ENCODE measurements at places on chromosomes 12 and 14.

DNA sequence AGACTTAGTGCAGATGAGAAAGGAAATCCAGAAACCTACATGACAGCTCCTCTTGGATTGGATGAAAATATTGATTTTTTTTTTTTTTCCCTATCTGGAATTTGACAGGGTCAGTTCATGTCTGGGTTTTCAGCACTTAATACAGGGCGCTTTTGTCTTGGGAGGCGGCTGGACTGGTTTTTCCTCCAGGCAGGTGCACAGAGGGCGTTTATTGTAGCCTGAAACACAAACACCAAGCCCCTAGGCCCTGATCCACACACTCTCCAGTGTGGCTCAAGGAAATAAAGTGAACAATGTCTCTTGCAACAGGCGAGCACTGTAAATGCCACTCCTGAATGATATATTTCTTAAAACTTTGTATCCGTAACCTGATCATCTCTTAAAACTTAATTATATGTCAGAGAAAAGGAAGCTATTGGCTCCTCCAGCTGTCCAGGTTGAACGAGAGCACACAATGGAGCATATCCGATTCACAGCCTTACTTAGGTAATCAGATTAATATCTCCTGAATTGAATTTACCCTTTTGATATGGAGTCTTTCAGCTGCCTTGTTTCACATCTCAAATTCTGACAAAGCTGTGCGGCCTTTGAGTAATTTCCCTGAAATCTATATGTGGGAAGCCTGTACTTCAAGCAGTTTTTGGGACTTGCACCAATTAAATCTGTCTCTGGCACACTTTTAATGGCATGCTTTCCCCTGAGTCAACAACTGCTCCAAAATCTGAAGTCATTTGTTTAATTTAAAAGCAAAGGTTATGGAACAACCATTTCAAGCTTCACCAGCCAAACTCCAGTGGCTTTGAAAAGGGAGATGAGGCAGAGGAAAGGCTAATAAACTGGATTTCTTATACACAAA is 485.7 kb downstream of the ZFP36L1 start:
- DNase-seq: no peak

GRCh38 chr12:52390739-52391617 is 5.5 kb upstream of the KRT84 start:
- no peak for DNase-seq

- no peak for DNase-seq
Measured at GRCh38 chr12:59087691-59088090, 167.4 kb upstream of the LRIG3 start.

DNA sequence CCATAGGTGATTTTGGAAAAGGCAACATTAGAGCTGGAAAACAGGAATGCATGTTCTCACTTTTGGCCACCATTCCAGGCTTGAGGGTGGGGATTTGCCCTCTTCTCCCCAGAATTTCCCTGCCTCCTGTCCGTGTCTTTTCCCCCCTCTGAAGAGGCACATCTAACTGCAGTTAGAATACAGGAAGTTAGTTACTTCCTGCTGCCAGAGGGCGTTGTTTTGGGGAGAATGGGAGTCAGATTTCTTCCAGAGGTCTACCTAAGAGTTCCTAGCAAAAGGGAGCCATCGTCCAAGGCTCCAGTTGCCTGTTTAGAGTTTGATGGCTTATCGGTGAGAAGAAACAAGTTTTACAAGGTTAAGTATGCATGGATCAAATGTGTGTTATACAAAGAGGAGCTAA is 112.8 kb upstream of the IGF1 start:
- no peak for DNase-seq

DNA sequence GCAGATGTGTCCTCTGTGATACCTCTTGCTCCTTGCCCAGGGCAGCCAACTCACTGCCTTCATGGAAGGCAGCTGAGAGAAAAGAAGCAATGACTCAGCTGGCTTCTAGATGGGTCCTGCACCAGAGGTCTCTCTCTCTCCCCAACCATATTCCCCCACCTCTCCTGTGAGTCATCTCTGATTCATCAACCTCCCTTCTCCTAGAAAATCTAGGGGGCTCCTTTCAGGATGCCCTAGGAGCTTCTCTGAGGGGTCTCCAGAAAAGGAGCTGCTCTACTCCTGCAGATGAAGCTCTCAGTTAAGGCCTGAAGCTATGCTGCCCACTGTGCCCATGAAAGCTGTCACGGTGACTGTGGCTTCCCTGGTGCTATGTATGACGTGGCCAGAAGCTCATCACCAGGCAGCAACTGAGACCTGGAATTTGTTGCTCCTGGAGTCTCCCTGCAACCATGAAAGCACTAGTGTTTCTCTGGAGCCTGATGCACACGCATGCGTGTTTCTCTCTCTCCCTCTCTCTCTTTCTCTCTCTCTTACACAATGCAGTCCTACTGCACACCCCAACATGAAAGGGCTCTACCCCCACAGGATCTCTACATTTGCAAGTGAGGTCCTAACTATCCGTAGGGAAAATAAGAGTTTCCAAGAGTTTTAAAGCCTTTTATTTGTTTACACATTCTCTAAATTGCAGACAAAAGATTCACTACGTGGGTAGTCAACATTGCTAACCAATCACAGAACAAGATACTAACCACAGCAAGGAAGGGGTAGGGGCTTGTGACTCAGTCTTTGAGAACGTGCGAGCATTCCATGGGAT is 285.3 kb downstream of the DPF3 start:
- DNase-seq: peak; percentile 73

GRCh38 chr12:110583137-110584059 is at the start of gene PPTC7:
TSS of gene PPTC7 (minus strand) at chr12:110583318. CDS start at chr12:110583031, 287 bp downstream.
- DNase-seq: peak; percentile 90

DNA sequence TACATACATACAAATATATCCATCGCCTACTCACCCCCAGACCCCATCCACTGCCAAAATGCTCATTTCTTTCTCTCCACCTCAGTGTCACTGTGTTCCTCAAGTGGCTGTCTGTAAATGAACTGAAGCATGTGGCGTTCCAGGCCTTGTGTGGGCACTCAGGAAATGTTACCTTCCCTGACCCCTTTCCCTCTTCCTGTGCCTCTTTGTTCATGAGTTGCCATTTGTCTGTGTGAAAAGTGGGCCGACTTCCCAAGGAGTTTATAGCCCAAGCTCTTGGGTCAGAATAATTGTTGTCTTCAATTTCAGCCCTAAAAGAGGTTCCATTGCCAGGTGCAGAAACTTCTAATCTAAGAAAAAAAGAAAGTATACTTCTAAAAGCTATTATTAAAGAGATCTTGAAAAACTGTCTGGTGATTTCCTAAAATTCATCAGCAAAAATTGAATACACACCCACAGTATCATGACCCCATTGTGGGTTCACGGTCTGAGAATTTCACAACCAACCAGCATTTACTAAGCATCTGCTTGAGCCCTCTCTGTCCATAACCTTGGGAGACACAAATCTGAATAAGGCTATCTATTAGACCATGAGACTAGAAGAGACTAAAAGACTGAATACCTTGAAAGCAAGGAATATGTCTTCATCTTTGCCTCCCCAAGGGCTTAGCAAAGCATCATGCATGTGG is 201.4 kb upstream of the EEA1 start:
- DNase-seq: no peak

GRCh38 chr12:57983146-57983857 is 41.9 kb downstream of the ATP23 start:
- peak; percentile 7 for DNase-seq

GRCh38 chr14:55977392-55978150 is 140.6 kb upstream of the PELI2 start:
- no peak for DNase-seq

DNA sequence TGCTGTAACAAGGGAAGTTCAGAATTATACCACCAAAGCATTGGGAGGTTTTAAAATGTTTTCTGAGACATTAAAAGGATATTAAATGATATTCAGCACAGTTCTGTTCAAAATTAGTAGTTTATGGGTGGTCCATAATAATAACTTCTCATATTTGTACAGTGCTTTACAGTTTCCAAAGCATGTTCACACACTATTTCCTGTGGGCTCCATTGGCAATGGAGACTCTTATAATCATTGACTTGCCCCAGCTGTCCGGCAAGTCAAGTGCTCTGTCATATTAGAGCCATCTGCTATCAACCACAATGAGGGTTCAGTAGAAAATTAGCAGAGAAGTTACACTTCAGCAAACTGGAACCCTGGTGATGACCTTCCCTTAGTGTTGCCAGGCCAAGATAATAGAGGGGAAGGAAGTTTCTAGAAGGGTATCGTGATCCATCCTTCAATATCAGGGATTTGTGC is 526.6 kb upstream of the CCDC196 start:
- DNase-seq: no peak

DNA sequence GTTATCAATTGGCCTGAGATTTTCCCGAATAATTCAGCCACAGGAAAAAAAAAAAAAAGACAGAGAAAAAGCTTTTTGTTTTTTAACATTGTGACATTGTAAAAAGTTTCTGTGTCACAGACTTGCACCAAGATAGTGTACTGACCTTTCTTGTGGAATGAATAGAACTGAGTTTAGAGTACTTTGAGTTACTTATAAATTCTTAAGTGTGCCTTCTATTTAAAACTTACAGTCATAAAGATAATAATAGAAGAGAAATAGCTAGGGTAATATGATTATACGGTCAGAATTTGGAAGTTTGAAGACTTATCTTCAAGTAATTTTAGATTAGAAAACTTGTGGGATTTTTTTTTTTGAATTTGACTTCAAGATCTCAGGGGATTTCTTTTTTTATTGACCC is 88.8 kb downstream of the FGD4 start:
- DNase-seq: no peak

GRCh38 chr12:24952389-24952788 is 3.5 kb upstream of the BCAT1 start:
- DNase-seq: no peak

DNA sequence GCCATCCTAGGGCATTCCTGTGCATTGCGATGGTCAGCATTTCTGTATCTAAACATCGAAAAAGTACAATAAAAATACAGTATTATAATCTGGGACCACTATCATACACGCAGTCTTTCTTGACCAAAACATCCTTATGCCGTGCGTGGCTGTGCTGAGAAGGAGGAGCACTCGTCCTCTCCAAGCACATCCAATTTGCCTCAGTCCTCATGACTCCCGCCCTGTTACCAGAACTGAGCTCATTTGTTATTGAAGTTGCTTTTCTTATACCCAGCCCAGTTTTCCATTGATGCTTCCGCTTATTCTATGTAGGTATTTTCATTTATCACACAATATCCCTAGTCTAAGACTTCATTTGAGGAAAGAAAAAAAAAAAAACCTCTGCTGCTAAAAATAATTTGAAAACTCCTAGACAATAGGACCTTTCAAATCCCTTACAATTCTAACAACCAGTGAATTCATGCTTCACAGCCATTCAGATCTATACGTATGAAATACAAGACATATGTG is 236.9 kb upstream of the PLEKHG7 start:
- no peak for DNase-seq

- no peak for DNase-seq
Measured at GRCh38 chr12:41932470-41932991, 212.1 kb downstream of the GXYLT1 start.

DNA sequence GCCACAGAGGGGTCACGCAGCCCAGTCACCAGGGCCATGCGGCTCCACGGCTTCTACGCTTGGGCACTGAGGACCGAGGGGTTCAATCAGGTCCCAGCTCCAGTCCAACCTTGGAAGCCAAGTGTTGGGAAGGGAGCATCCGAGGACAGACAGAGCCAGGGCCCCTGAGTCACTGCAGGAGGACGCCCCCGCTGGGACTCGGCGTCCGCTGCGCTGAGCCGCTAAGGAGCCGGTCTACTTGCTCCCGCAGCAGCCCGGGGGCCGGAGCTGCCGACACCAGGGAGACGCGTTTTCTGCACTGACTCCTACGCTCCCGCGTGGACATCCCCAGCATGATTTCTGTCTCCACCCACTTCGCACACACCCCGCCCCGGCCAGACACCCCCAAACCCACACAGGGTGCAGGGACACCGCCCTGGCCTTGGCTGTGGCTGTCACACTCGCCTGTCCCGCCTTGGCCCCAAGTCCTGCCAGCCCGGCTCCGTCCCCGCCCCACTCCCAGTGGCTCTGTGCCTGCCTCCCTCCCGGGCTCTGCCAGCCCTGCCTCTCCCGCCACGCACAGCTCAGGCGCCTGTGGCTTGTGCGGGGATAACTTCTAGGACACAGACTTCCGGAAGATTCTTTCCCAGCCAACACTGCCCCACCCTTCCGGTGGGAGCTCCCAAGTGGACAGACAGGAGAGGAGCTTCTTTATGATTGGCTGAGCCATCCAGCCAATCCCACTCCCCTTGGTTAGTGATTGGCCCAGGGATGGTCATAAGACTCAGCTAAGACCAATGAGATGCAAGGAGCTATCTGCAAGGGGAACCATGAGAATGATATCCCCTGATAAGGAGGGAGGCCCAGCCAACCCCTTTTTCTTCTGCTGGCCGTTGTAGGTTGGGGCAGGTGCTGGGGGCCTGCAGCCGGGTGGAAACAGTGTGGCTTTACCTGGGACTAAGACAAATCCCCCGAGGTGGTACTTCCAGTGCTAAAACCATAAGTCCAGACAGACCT is 118.9 kb upstream of the SFSWAP start:
- no peak for DNase-seq

DNA sequence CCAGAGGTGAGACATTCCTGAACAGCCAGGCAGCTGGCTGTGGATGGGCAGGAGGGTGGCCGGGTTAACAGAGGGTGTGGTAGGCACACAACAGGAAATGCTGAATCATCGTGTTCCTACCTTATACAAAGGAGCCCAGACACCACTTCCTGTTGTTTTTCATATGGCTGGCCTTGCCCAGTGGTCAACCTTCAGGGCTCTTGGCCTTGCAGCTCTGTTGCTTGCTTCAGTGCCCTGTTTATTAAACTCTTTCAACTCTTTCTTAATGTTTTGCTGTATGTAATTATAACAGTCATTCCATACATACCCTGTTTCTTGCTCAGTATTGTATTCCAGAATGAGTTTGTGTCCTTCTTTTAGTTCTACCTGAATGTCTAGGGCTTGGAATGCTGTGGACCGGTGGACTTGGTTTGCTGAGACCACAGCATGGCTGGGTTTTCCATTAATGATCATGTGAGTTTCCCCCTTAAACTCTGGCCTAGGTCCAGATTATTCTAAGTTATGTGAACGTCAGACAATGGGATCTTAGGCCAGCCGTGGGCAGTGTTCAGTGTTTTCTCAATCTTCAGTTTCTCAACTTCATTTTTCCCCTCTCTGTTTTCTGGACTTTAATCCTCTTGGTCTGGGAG is 11.9 kb downstream of the CFAP54 start:
- no peak for DNase-seq

- DNase-seq: no peak
Measured at GRCh38 chr14:31842899-31843298, 234.2 kb upstream of the ARHGAP5 start.

DNA sequence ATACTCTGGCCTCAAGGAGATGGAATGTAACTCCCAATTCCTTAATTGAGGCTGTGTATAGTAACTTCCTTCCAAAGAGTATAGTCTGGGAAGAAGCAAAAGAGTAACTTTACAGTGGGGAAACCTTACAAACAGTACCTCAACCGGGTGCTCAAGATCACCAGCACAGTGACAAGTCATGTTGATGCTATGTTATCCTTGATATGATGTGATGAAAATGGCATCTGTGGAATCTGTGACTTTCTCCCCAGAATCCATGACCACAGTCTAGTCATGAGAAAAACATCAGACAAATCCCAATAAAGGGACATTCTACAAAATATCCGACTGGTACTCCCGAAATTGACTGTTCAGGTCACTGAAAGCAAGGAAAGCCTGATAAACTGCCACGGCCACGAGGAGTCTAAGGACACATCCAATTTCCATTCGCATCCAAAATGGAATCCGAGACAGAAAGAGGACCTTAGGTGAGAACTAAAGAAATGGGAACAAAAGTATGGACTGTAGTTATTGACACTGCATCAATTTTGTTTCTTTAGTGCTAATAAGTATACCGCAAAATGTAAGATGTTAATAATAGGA is 97.3 kb upstream of the FRMD6 start:
- no peak for DNase-seq

Measured in smooth muscle cell of the brain vasculature (primary cell).